ENCODE measurements at places on chromosomes 2 and 18.

DNA sequence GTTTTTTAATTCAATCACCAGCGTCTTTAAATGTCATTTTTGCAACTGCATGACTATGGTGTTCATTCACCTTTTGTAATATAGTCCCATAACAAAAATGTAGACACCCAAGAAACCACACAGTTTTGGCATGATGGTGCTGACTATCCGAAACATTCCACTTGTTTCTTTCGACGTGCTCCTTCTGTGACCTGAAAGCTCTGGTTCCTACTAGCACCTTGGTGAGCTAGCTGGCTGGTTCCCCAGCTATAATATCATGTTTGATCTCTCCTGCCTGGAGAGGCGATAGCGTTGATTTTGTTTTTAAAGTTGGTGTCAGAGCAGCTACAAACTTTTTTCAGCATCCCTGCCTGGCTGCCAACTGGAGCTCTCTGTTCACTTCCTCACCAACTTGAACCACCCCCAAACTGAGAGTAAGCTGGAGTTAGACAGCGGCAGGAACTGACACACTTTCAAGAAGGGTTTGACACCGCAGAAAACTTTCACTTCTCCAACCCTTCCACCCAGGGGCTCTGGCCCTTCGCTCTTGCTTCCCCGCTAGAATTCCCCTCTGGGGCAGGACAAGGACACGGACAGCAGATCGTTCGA is 1.1 kb downstream of the ATAD2B start:
- DNase-seq: peak; percentile 17

- no peak for DNase-seq
These were observed 199.4 kb downstream of the ZEB2 start for GRCh38 chr2:144320491-144320890.

DNA sequence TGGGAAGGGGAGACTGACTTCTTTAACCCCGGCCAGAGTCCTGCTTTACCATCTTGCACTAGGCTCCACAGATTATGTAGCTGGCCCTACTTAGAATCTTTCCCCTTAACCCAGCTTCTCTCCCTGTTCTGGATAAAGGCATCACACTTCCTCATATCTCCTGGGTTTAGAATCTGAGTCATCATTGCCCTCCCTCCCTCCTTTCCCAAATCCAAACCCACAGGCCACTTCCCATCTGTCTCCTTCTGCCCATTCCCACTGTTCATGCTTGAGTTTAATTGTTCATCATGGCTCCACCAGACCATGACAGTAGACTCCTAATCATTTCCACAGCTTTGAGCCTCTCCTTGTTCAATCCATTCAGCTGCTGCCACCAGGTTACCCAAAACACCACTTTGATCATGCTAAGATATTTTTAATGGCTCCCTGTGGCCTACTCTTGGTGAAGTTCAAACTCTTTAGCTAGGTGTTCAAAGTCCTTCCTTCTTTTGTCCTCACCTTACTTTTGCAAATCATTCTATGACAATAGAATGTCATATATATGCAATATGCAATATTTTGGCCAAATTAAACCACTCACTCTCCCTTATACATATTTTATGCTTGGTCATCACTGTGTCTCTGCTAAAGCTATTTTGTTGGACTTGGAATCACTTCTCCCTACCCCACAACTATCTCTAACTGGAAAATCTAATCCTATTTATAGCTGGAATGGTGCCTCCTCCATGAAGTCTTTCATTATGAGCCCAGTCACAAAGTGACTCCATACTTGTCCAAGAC is 5.5 kb downstream of the PDE11A start:
- no peak for DNase-seq

GRCh38 chr2:230644356-230644935 is 68.2 kb upstream of the CAB39 start:
- no peak for DNase-seq

DNA sequence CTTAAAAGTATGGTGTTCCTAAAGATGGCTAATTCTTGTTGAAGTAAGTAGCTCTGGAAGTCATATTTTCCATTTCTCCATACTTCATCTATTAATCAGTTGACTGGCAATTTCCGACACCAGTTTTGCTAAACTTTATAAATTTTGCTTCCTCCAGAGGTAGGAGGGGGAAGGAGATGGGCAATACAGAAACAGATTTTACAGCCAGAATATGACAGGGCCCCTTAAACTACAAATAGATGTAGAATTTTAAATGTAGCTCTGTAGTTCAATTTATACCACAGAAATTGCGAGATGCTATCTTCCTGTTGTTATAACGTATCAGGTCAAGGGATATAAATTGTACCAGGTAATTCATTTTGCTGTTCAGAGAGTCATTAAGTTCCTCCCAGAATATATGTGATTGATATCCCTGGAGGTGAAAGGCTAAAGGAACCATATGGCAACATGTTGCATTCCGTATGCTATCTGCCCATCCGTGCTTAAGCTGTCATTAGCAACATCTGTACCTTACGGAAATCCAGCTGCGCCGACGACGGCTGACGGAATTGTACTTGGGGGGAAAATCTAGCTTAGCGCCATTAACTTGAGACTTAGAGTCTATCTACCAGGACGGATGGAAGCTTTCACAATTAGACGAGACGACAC is 8.4 kb upstream of the NR4A2 start:
- DNase-seq: no peak

- no peak for DNase-seq
These were observed 2.8 kb downstream of the C1D start for GRCh38 chr2:68059784-68060525.

- DNase-seq: no peak
These were observed 10.1 kb downstream of the KIF3C start for GRCh38 chr2:25972049-25972823.

GRCh38 chr2:213166109-213166508 is 14.7 kb upstream of the IKZF2 start:
- DNase-seq: no peak

DNA sequence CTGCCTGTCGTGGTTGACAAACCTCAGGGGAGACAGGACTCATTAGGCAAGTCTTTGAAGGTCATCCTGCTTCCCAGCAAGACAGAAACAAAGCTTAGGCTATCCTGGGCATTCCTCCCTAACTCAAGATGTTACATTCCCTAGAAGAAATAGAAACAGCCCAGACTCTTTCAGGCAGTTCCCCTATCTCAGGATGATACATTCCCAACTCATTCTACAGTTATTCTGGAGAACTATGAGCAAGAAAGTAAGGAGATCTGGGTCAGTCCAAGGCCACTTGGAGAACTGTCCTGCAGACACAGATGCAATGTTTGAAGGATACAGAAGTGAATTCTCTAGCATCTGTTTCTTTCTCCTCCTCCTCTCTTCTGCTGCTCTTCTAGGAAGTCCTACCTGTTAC is 220.1 kb upstream of the NCKAP5 start:
- DNase-seq: no peak

DNA sequence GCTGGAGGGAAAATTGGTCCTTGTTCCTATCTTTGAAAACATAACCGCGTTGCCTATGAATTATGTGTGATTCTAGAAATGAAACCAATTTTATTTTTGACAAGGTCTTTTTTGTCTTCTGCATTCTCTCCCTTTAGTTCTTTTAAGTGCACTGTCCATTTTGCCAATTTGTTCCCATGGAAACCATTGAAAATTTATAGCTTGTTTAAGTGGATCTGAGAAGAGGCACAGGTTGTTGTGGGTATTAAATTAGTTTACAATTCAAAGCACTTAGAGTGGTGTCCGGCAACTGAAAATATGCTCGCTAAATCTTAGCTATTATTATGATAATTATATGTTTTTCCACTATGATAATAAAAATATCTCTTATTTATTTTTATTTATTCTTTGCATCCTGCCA is 107.5 kb upstream of the FSHR start:
- no peak for DNase-seq

DNA sequence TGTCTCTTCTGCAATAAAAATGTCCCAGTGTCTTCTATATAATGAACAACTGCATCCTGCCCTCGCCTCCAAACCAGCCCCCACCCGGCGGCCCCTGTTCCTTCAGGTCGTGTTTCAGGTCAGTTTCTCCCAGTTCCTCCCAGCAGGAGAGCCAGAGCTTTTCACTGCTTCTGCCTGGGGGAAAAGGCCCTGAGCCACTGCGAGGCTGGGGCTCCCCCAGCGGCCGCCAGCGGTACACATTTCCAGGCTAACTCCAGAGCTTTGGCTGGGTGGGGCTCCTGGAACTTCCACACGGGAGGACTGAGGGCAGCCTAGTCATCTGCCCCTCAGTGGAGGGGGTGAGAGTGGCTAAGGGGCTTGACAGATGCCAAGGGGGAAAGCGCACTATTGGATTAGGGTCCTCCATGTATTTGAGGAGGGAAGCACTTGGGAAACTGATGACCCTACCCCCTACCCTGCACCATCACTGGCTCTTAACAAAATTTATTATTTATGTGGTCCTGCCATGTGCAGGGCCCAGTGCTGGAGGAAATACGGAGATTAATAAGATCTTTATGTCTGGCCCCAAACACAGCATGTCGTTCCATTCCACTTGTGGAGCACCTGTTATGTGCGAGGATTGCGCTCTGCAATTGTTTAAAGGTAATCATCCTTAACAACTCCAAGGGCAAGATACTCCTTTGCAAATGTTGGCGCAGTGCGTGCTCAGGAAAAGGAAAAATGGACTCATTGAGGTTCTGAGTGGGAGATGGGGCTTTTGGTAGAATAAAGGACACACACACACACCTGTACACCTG is 17.3 kb upstream of the CYS1 start:
- no peak for DNase-seq

DNA sequence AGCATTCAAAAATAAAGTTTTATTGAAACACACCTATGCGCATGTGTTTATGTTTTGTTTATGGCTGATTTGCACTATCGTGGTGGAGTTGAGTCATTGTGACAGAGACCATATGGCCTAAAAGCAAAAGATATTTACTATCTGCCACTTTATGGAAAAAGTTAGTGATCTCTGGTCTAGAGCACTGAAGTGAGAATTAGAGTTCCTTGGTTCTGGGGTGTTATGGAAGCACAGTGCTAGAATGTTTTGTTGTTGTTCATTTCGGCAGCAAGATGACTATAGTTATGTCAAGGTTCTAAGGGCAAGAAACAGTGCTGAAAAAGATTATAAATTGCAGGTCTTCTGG is 416.5 kb downstream of the SLC4A3 start:
- DNase-seq: no peak

- no peak for DNase-seq
These were observed 79.1 kb downstream of the TTC27 start for GRCh38 chr2:32706815-32707579.

DNA sequence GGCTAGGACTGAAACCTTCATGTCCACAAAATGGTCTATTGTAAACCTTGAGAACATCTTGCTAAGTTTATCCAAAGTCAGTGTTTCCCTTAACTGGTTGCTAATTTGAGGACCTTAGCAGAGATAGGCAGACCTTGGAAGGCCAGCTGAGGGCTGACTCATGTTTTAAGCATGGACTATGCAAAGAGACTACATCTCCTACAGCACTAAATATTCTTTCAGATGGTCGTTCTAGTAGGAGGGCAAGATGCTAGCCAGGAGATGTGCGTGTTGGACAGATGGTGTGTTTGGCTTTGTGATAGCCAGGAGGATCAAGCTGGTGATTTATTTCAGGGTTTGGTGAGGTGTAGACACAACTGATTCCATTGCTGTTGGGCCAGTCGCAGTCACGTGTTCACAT is 75.8 kb downstream of the NRP2 start:
- DNase-seq: no peak

- no peak for DNase-seq
These were observed 545.7 kb downstream of the ZEB2 start for GRCh38 chr2:143974262-143974661.

GRCh38 chr2:158493458-158493857 is 36.7 kb downstream of the PKP4 start:
- DNase-seq: no peak

- DNase-seq: peak; percentile 18
These were observed 45.1 kb upstream of the ACAA2 start for GRCh38 chr18:49858309-49859020.

GRCh38 chr18:57329856-57330255 is 22.5 kb upstream of the ST8SIA3 start:
- no peak for DNase-seq

- no peak for DNase-seq
These were observed 29.2 kb downstream of the ZNF516 start for GRCh38 chr18:76465630-76466409.

GRCh38 chr18:22946846-22947245 is 13.7 kb downstream of the RBBP8 start:
- no peak for DNase-seq

DNA sequence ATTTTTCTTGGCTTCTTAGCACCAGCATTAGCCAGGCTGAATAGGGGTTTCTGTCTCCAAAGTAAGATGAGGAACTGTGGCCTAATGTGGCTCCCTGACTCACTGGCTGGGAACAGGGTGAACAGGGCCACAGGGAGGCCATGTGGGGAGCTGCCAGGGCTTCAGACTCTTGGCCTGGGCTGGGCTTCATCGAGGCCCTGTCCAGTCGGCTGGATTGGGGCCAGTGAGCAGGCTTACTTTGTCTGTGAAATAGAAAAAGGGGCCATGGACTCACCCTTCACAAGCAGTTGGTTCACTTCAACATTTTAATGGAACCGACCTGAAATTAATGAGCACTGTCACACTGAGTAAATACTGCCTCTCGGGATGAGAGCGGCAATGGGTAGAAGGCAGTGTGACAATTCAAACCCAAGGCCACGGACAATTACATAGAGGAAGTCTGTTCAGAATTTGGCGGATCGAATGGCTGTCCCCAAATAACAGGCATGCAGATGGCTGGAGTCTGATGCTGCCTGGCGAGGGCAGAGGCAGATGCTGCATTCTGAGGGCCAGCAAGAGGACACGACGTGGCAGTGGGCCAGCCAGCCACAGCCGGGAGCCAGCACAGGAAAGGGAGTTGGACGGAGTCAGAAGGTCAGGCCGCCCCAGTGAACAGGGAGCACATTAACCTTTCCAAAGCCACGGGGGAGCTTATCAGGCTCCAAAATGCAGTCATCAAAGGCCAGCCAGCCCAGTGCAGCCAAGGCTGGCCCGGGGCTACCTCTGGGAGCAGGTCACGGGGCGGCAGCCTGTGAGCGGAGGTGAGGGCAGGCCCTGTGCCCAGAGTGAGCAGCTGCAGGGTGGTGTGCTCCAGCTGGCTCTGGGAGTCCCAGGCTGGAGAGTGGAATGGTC is 146.6 kb upstream of the REV1 start:
- no peak for DNase-seq

- no peak for DNase-seq
These were observed 379.7 kb downstream of the RND3 start for GRCh38 chr2:150107816-150108215.

GRCh38 chr2:128984855-128985254 is 666.2 kb upstream of the HS6ST1 start:
- no peak for DNase-seq

- no peak for DNase-seq
These were observed 31.2 kb upstream of the GALM start for GRCh38 chr2:38634684-38635083.

- DNase-seq: no peak
These were observed 43.0 kb upstream of the KCNF1 start for GRCh38 chr2:10868465-10869314.

DNA sequence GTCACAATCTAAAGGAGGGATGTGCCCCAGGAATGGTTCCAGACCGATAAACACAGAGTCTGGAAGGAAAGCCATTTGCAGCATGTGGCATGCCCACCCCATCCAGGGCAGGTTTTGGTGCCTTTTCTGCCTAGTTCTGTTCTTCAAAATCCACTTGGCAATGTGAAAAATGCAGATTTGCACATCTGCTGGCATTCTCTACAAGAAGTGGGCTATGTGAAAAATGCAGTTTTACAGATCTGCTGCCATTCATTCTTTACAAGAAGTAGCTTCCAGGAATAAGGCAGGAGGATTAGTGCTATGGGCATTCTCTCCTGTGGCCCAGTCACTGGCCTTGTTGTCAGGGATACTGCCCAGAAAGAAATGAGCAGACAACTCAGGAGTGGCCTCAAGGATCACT is 68.1 kb downstream of the C1D start:
- no peak for DNase-seq

Measured in activated CD4-positive, CD25-positive, alpha-beta regulatory T cell (primary cell).